ENCODE measurements at places on chromosomes 11 and 22. TPM values are rescaled to one million over a fixed set of nuclear protein-coding genes. Genes with fewer than 3 reads are reported as not detected.

DNA sequence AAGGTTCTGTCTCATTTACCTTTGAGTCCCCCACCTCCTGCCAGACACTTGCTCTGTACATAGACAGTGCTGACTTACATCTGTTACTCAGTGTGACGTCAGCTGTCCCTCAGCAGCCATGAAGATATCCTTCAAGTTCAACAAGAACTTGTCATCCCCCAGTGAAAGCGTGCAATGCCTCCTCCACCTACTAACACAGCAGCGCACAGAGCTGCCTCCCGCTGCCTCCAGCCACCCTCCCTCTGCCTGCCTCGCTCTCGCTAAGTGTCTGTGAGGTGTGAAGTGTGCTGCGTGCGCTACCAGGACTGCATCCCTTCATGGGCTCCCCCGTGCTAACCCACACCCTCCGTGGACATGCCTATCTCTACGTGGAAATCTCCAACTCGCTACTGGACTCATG is 621.4 kb downstream of the BRD1 start:
- no peak for DNase-seq

Gene IGSF22
- 0.03 TPM for polyA plus RNA-seq

Gene BAIAP2L2
- 5.4 TPM for polyA plus RNA-seq

Gene HRAS
- 230 TPM for polyA plus RNA-seq

GRCh38 chr11:111378861-111379601 is at the start of gene POU2AF1:
Gene POU2AF1 (minus strand): TSS chr11:111379275. CDS start chr11:111379177, 98 bp downstream.
- DNase-seq: no peak

DNA sequence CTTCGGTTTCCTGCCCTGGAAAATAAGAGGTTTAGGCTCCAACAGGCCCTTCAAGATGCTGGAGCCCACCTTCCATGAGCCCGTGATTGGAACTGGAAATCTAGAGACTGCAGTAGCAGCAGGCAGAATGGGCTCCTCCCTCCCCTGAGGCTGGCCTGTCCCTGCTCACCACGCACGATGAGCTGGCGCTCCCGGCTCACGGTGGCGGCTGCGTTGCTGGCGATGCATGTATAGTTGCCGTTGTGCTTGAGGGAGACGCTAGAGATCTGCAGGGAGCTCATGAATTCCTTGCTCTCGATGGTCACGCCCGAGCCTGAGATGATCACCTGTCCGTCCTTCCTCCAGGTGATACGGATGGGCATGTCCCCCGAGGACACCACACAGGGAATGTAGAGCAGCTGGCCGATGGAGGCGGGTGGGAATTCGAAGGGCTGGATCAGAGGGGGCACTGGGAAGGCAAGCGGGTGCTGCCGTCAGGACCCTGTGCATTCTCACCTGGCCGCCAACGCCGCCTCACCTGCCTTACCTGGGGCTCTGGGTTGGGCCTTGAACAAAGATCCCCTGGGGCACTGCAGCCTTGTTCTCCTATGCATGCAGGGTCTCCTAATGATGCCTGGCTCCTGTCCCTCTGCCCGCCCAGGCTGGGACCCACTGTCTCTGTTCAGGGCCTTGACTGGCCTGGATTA is 177.8 kb downstream of the CEP164 start:
- no peak for DNase-seq

GRCh38 chr11:111530091-111530490 is 10.4 kb upstream of the LAYN start:
- DNase-seq: peak; percentile 85

DNA sequence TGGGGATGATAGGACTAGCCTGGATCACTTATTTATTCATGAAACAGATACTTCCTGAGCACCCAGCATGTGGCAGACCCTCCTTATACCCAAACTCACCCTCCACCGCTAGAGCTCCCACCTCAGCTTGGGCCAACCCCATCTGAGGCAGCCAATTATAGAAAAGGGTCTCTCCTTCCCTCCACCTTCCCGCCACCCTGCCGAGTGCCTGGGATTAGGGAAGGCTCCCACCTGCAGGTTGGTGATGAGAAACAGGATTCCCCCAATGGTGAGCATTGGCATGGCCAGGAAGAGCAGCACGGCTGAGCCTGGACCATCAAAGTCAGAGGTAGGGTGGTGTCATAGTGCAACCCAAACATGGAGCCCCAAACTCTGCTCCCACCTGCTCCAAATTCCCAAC is 5.9 kb downstream of the SLC43A3 start:
- no peak for DNase-seq

DNA sequence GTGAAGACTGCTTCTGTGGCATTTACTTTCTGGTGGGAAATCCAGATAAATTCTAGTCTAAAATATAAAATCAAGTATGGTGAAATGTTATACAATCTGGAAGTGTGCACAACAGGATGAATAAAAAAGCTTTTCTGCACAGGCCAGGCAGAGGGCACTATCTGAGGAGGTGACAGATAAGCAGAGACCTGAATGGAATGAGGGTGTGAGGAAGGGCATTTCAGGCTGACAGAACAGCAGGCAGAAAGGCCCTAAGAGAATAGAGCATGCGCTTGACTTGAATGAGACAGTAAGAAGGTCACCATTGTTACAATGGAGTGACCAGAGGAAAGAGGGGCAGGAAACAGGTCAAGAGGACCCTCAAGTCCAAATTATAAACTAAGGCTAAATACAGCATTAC is 33.6 kb upstream of the FNBP4 start:
- no peak for DNase-seq

GRCh38 chr11:17812091-17812864 is 77.7 kb downstream of the KCNC1 start:
- DNase-seq: no peak

- DNase-seq: peak; percentile 31
Observed at GRCh38 chr11:47980088-47980906, at the start of gene PTPRJ. Gene PTPRJ (plus strand): TSS chr11:47980559. CDS start chr11:47980913, 354 bp downstream.

DNA sequence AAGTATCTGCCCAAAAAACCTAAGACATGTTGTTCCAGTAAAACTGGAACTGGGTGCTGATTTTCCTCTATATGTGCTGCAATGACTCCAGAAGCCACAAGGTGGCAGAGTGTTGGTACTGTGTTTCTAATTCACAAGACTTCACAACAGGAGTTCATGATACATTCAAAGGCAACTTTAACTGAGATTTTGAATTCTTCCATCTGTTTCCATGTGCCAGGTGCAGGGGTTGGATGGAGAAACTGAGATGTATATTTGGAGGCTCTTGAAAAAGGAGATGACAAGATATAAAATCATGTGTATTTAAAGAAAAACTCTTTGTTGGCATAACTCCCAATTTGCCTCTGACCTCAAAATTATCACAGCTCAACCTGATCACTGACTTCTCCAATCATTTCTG is 1098.6 kb upstream of the CCDC90B start:
- peak; percentile 28 for DNase-seq

- DNase-seq: peak; percentile 36
Observed at GRCh38 chr11:6319001-6319703, 1.1 kb downstream of the CAVIN3 start.

Gene GAB4
- polyA plus RNA-seq: not detected

DNA sequence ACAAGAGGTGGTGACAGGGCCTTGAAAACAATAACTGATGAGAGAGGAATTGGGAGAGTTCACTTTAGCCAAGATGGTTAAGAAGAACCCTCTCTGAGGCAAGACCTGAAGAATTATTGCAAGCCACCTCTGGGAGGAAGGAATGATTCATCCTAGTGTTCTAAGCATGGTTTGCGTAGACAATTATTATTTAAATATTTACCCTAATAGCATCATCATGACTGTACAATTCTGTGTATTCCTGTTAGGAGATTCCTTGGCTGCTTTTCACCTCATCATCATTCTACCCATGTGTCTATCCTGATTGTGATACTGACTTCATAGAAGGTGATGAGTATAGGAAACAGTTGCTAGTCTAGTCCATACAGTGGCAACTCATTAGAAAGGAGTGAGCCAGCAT is 264.4 kb downstream of the DDX10 start:
- DNase-seq: peak; percentile 93

DNA sequence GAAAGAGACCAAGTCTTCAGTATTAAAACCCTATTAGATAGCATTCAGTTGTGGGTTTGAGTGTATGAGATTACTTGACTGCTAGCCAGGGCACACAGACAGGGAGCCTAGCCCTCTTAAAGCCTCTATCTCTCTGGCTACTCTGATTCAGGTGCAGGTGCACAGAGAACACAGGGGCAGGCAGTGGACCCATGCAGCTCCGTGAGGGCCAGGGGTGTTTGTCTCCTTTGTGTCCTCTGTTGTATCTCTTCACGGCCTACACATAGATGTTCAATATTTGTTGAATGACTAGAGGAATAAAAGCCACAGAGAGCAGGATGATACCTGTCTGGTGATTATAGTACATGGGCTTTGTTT is 21.5 kb upstream of the AIFM3 start:
- no peak for DNase-seq

DNA sequence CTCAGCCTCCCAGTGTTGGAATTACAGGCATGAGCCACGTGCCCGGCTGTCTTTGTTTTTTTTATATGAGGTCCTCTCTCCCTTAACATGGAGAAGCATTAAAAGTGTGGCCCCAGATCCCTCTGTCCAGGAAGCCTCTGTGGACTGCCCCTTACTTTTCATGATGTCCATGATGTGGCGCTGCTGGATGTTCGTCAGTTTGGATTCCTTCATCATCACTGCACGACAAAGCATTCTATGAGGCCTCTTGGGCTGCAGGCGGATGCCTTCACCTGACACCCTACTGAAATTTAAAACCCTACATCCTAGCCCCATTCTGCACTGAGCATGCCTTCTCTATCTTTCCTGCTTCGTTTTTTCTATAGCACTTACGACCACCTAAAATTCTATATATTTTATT is 2.1 kb downstream of the C22orf23 start:
- peak; percentile 49 for DNase-seq

All from mammary epithelial cell (primary cell).